ENCODE measurements at places on chromosomes 2 and 18.

DNA sequence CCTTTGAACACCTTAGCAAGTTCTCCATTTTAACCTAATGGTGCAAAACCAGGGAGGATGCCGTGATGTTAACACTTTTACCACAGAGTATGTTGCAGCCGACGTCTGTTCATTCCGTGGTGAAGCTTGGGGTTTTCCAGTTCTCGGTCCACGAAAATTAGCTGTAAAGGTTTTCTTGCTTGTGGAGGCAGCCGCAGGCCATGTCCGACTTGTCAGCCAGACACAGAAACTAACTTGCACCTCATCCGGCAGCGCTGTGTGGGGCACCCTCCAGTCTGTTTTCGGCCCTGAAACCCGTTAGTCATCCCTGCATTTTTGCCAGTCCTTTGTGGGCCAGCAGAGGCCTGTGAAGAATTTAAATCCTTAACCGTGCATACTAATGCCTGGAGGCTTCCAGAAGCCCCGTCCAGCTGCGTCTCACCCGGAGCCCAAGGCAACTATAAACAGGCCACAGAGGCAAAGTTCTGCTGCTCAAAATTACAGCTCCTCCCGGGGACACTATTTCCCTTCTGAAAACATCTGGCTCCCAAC is 70.6 kb downstream of the SH3YL1 start:
- DNase-seq: no peak

GRCh38 chr18:61921621-61922235 is 28.9 kb upstream of the RNF152 start:
- no peak for DNase-seq

DNA sequence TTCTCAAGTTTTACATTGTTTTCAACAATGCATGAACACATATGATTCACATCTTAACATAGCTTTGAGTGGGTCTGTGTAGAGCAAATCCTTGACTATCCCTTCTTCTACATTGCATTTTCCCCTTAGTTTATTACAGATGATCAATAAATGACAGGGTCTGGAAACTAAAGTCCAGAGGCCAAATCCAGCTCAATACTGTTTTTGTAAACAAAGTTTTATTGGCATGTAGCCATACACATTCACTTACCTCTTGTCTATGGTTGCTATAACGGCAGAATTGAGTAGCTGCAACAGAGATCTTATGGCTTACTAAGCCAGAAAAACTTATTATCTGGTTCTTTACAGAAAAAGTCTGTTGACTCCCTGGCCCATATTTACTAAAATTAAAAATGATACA is 12.8 kb downstream of the FANCL start:
- DNase-seq: no peak

- DNase-seq: no peak
Observed at GRCh38 chr2:44946372-44947027, 5.0 kb downstream of the SIX3 start.

- no peak for DNase-seq
Observed at GRCh38 chr2:107242811-107243210, 356.8 kb upstream of the ST6GAL2 start.

GRCh38 chr18:72652990-72653593 is 109.0 kb upstream of the CBLN2 start:
- DNase-seq: peak; percentile 73

DNA sequence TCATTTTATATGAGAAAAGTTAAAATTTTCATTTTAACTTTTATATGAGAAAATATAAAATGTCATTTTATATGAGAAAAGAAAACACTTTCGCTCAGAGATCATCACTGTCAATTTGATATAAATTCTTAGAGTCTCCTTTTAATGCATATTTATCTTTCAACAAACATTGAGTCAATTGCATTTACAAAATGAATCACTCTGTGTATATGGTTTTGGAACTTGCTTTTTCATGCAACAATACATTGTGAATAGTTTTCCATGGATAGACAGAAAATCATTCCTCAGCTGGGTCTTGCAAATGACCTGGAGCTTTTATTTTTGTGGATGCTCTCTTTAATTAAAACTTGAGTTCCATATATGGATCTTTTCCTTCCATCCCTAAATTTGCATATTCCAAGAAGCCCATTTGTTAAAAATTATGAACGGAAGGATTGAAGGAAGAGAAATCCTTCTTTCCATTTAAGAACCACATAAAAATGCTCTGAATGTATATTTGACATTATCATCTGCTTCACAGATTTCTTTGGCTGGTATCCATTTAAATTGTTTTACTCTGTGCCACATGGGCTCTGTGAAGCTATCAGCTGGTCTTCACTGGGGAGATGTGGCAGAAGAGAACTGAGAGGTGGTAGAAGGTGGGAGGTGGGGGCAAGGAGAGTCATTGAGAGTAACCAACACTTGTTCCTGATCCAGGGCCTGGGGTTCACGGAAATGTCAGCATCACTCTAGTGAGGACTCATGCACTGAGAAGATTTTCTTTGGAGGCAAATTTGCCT is 104.1 kb downstream of the QPCT start:
- DNase-seq: no peak

GRCh38 chr2:20604951-20605381 is 45.9 kb downstream of the HS1BP3 start:
- DNase-seq: no peak

- no peak for DNase-seq
Observed at GRCh38 chr2:218960309-218961165, 1.1 kb downstream of the CDK5R2 start.

GRCh38 chr18:79881695-79882094 is 69.8 kb downstream of the SLC66A2 start:
- no peak for DNase-seq

GRCh38 chr2:221267773-221268425 is 304.2 kb downstream of the EPHA4 start:
- no peak for DNase-seq

DNA sequence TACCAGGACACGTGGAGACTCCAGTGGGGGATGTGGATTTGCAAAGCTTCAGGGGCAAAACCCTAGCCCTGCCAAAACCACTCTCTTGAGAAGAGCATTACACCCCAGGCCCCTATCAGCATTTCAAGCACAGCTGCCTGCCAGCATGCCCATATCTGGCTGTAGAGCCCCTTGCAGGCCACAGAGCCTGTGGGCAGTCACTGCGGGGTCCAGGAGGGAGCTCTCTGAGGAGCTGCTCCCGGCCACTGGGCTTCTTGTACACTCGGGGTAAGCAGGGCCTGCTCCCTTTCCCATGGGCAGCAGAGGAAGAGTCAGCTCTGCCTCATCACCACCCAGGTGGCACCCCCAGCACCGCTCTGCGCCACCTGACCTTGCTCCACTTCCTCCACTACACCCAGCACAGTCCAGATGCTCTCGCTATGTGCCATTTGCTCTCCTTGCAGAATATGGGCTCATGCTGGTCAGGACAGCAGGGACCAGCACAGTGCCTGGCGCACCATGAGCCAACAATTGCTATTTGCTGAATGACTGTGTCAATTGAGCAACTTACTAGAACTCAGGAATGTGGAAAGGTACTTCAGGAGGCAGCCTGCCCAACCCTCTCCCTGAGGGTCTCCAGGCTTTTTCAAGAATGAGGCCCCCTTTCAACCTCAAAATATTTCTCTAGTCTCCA is 7.4 kb downstream of the CHST10 start:
- no peak for DNase-seq

GRCh38 chr2:105644174-105644980 is 100.3 kb upstream of the NCK2 start:
- DNase-seq: no peak

DNA sequence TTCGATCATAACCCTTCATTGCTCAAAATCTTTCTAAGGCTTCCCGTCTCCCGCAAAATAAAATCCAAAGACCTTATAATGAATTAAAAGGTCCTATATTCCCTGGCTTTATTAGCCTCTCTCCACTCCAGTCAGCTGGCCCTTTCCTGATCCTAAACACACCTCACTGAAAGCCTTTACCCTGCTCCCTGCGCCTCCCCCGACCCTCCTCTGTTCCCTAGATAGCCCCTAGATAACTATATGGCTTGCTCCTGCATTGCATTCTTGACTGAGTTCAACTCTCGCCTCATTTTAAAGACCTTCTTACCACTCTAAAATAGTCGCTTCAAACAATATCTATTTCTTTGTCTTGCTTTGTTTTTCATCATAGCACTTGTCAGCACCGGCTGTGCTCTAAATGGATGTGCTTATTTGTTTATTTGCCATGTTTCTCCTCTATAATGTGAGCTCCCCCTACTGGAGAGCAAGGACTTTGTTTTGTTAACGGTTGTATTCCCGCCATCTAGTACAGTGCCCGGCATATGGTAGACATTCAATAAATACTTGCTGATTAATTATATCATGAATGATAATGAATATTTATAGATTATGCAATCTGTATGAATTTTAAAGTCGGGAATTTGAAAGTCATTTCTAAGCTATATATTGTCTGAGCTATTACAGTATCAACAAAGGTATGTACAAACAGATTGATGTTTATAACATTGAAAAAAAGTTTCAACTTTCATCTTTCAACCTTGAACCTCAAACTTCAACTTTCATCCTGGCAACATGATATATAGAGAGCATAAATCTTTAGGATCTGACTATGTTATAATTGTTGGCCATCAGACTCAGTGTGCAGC is 32.4 kb upstream of the VIT start:
- DNase-seq: no peak

- peak; percentile 54 for DNase-seq
Observed at GRCh38 chr2:113703386-113704299, 52.8 kb downstream of the SLC35F5 start.

DNA sequence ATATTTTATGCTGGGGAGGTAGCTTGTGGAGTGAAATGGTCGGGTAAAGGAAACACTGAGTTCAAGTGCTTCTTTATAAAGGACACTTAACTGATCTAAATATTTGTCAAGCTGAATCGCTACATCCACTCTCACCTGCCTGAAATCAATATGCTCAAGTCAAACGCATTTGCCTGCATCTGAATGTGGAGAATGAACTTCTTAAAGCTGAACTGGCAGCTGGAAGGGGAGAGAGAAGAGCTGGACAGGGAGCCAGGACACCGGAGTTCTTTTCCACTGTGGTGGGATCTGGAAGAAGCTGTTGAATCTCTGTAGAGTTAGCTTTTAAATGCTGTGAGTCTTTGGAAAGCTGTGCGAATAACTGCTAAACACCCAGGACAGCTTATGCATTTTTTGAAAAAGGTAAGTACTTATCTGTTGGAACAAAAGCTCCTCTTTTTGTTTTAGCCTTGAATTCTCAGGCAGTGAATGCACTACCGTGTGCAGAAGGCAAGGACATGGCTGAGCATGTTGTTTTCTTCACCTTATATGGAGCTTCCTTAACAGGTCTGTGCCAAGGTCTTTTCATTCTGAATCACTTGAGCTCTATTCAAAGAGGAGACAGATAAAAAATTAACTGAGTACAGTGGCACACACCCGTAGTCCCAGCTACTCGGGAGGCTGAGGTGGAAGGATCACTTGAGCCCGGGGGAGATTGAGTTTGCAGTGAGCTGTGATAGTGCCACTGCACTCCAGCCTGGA is 74.2 kb upstream of the KLF7 start:
- DNase-seq: no peak

Measured in mucosa of descending colon (tissue), 3 donors.